LHCN-M2 (cell line): ENCODE measurements at places on chromosomes 3 and 15. TPM values are rescaled to one million over a fixed set of nuclear protein-coding genes. Genes with fewer than 3 reads are reported as not detected.

The NEK10 gene
- total RNA-seq = 4.9 and 5.7 TPM in 2 replicates

The SPINK8 gene
- not detected in 2 replicates for total RNA-seq

The SEMA6D gene
- 0.06 TPM in 1 of 2 replicates, not detected in the other for total RNA-seq

The ALDH1L1 gene
- total RNA-seq = 0.11 TPM in 1 of 2 replicates, not detected in the other

The KNL1 gene
- 63.7 and 65.0 TPM in 2 replicates for total RNA-seq

The LRRC3B gene
- total RNA-seq = not detected in 2 replicates

The MAP6D1 gene
- 3.1 and 4.6 TPM in 2 replicates for total RNA-seq

The KCNMB3 gene
- total RNA-seq = 0.63 and 1.2 TPM in 2 replicates

The PLCH1 gene
- not detected in 2 replicates for total RNA-seq

The RUVBL1 gene
- 96.4 and 107 TPM in 2 replicates for total RNA-seq

The CPNE9 gene
- total RNA-seq = not detected in 2 replicates

The CRABP1 gene
- not detected in 2 replicates for total RNA-seq

The CLDN16 gene
- total RNA-seq = 0.13 TPM in 1 of 2 replicates, not detected in the other

The GOLGA6L7 gene
- not detected in 2 replicates for total RNA-seq

The PLA2G4D gene
- not detected in 2 replicates for total RNA-seq

The NDN gene
- 31.4 and 33.6 TPM in 2 replicates for total RNA-seq

The GASK1A gene
- total RNA-seq = not detected in 2 replicates

The KCNMB2 gene
- not detected in 2 replicates for total RNA-seq

The ACP3 gene
- 0.80 and 1.7 TPM in 2 replicates for total RNA-seq
